ENCODE measurements at places on chromosomes 5 and 9.

GRCh38 chr5:53045263-53045662, 56.1 kb downstream of the ITGA2 start:
- DNase-seq, result no peak

DNA sequence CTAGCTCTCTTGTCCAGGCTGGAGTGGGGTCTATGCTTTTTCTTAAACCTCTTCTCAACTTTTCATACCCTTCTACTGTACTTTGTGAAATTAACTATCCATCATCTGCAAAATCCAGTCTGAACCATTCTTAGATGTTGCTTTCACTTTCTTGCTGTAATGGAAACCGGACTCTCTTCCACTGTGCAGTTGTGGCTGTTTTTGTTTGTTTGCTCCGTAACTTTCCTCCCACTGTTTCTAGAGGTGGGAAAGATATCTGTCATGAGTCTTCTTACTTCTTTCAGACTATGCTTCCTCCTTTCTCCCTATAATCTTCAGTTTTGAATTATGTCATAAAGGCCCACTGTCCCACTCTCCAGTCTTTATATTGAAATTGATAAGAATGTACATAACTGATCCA, 6.5 kb downstream of the TNPO1 start:
- DNase-seq, result no peak

GRCh38 chr5:112848116-112848811, 12.8 kb upstream of the SRP19 start:
- DNase-seq, result no peak

DNA sequence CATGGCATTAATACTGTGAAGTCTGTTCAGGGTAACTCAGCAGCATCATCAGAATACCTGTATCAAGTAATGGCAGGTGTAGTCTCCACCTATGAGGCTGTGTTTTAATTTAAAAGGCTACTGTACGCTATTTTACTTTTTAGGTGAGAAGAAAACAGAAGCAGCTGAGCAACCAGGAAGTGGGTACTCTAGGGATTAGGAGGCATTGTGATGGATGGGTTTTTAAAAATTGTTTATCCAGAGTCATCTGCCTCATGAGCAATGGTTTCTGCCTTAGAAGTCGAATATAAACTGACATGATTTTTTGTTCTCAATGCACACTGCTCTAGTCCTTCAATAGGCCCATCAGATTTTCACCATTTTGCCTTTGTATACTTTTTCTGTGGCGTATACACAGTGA, 42.6 kb downstream of the PSIP1 start:
- DNase-seq, result no peak

- DNase-seq, result no peak
Observed at GRCh38 chr5:147170603-147171002, 64.2 kb upstream of the STK32A start.

DNA sequence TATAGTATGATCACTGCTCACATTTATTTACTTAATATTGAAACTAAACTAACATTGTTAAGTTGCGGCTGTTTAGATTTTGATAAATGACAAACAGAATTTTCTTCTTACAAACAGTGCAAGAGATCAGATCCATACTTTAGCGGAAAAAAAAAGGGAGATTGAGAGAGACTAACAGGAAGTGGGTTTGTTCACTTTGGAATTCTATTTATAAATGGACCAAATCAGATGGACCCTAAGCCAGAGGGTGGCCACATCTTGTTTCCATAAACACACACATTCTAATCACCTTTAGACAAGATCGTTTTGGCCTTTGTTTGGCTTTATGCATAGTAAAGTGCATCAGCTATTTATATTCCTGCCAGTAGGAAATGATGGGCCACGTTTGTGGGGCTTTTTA, 381.4 kb upstream of the CD180 start:
- no peak for DNase-seq

GRCh38 chr5:40481241-40481640, 198.5 kb upstream of the PTGER4 start:
- no peak for DNase-seq

DNA sequence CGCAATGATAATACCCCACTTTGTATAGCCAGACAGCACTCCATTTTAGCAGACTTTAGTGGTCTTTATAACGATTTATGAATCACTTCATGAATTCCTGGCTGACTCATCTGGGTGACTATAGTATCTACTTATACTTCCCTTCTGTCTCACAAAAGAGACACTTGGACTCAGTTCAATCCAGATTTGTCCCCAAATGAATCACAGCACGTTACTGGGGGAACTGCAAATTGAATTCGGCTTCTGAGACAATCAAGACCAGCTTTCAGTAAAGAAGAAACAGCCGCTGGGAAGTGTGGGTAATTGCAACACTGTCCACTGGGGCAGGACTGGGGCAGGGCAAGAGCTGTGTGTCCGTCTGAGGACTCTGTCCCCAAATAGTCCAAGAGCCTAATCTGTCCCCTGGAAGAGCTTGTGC, 337.3 kb upstream of the RFX3 start:
- DNase-seq, result no peak
